ENCODE measurements at places on chromosomes 16 and 17. TPM values are rescaled to one million over a fixed set of nuclear protein-coding genes. Genes with fewer than 3 reads are reported as not detected.

The ZFP90 gene
- total RNA-seq = 18.6 TPM

The TAT gene
- total RNA-seq = not detected

The TLCD1 gene
- total RNA-seq = 3.3 TPM

The RBFOX1 gene
- not detected for total RNA-seq

The SLFN13 gene
- total RNA-seq = 2.1 TPM

The CCL17 gene
- total RNA-seq = not detected

The SOST gene
- total RNA-seq = not detected

The KRTAP2-1 gene
- total RNA-seq = not detected

The VTN gene
- 0.09 TPM for total RNA-seq

The SERPINF2 gene
- total RNA-seq = 0.17 TPM

The TBC1D26 gene
- under 0.01 TPM for total RNA-seq

The STX4 gene
- 38.9 TPM for total RNA-seq

The LDHD gene
- total RNA-seq = 0.43 TPM

The PRSS27 gene
- total RNA-seq = 1.1 TPM

The GRIN2A gene
- 0.32 TPM for total RNA-seq

The ZNF469 gene
- total RNA-seq = 3.3 TPM

The MMP15 gene
- 1.2 TPM for total RNA-seq

The KRTAP9-8 gene
- not detected for total RNA-seq

The GPR142 gene
- not detected for total RNA-seq

The KRTAP4-9 gene
- total RNA-seq = not detected

The GNG13 gene
- not detected for total RNA-seq

The CDIP1 gene
- total RNA-seq = 9.6 TPM

The TMEM92 gene
- 0.16 TPM for total RNA-seq

The KRT9 gene
- not detected for total RNA-seq

Data from bronchial smooth muscle cell (primary cell).